ENCODE measurements at places on chromosomes 2 and 18.

DNA sequence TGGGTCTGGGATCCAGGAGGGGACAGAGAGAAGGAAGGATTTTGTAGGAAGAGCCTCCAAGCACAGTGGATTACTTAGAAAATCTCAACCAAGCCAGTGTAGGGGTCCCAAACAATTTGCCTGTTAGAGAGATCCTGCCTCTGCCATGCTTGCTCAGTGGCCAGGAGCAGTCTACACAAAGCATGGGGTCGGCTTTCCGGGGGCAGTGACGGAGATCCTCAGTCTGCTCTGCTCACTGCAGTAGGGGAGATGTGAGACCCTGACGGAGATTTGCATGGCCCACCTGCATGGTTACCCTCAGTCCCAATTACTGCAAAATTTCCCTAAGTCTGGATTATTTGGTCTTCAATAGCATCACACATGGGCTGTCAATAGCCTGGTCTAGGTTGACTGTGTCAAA lies 385.2 kb downstream of the CMPK2 start:
- DNase-seq, result no peak

- DNase-seq, result no peak
These were observed 41.3 kb upstream of the CHMP1B start for GRCh38 chr18:11809895-11810294.

GRCh38 chr18:2894841-2895370 lies 48.1 kb downstream of the EMILIN2 start:
- no peak for DNase-seq

- no peak for DNase-seq
These were observed 28.6 kb downstream of the ZNF407 start for GRCh38 chr18:74626049-74626874.

DNA sequence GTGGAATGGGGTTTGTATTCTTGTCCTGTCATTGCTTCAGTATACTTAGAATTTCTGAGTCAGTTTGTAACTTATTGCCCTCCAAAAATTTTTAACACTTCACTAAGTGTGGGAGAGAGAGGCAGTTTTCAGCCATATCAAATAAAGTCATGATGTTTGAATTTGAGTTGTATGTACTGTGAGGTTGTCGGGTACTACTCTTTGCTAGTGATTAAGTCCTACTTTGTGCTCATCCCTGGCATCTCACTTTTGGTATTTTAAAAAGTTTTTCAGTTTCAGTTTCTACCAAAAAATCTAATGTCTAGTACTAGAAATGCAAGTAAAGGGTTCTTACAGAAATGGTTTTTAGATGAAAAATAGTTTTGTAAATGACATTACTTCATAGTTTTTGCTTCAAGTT lies 40.7 kb downstream of the EIF5B start:
- no peak for DNase-seq

- DNase-seq, result no peak
These were observed 135.0 kb downstream of the IKZF2 start for GRCh38 chr2:213016166-213016983.

DNA sequence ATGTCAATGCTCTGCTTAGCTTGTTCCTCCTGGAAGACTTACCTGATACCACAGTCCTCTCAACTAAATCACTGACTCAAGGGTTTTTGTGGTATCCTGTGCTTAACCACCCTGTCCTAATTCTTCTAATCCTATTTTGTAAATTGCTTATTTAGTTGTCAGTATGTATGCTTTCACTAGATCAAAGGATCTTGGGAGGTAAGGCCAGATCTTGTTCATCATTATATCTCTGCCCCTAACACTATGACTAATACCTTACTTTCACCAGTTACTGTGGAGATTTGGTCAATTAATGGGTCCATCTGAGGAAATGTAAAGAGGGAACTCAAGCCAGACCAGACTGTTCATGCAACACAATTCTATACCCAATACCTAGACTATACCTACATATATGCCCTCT lies 203.2 kb downstream of the GULP1 start:
- no peak for DNase-seq

DNA sequence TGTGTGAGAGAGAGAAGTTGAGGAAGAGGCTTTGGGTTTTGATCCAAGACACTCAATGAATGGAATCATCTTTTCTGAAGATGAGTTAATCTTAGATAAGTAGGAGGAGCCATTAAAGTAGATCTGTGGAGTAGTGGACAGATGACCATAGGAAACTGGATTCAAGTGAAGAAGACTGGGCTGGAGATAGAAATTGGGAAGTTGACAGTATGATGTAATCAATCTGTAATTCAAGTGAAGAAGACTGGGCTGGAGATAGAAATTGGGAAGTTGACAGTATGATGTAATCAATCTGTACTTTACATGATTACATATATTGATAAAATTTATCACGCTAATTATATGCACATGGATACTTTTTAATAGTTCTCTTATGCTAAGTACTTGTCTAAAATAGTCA lies 92.8 kb downstream of the PHLPP1 start:
- DNase-seq, result no peak

- DNase-seq, result no peak
These were observed 158.6 kb downstream of the RNF144A start for GRCh38 chr2:7075834-7076233.

GRCh38 chr2:102185347-102185746 lies 1.5 kb upstream of the IL1RL2 start:
- DNase-seq, result no peak

DNA sequence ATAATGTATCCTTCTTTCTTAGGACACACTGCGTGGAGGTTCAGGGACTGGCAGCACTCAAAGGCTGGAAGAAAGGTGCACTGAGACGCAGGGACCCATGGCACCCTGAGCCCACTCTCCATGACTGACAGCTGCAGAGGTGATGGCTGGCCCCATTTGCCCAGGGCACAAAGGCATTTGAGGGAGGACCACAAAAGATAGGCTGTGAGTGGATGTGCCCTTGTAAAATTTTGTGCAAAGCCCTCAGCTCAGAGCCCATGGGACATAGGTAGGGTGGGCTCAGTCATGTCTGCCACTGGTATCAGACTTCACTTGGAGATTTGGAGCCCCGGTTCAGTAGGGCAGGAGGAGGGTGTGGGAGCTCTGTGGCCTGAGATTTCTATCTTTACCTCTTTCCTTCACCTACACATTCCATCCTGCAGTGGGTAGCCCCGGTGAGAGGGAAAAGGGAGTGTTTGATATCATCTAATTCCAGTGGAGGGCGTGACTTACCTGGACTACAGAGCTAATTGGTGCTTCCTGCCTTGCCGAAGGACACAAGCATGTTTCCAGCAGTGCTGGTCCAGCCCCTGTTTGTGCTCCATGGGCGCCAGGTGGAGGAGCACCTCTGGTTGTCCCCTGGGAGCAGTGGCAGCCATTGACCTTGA lies 312.2 kb downstream of the EN1 start:
- DNase-seq, result no peak

GRCh38 chr18:11995445-11996189 lies 14.3 kb downstream of the IMPA2 start:
- peak; percentile 26 for DNase-seq

- no peak for DNase-seq
These were observed 436.6 kb downstream of the LRATD1 start for GRCh38 chr2:15069149-15069548.

GRCh38 chr2:44748-45341 lies 1.5 kb downstream of the FAM110C start:
- DNase-seq, result no peak

All from nucleus accumbens (tissue), 56 donors.